Panc1 (cell line): ENCODE measurements at places on chromosomes 5 and 9. TPM values are rescaled to one million over a fixed set of nuclear protein-coding genes. Genes with fewer than 3 reads are reported as not detected.

AMBP gene
- total RNA-seq, result 1.7 TPM

MSX2 gene
- 8.5 TPM for total RNA-seq

ALDH1A1 gene
- 0.54 TPM for total RNA-seq

GDNF gene
- not detected for total RNA-seq

IFNW1 gene
- total RNA-seq, result not detected

MAMDC4 gene
- total RNA-seq, result 6.3 TPM

CNTNAP3 gene
- total RNA-seq, result 8.8 TPM

GPRIN1 gene
- 18.9 TPM for total RNA-seq

BSPRY gene
- 0.13 TPM for total RNA-seq

MCC gene
- 0.41 TPM for total RNA-seq

SMC5 gene
- 12.9 TPM for total RNA-seq

CNTNAP3B gene
- 8.1 TPM for total RNA-seq
